ENCODE measurements at places on chromosomes 7 and 10.
A peak's percentile ranks its signal among the peaks of the same experiment; 100 is the strongest.

- no peak for DNase-seq
Measured at GRCh38 chr10:24481241-24481640, 242.4 kb downstream of the ARHGAP21 start.

DNA sequence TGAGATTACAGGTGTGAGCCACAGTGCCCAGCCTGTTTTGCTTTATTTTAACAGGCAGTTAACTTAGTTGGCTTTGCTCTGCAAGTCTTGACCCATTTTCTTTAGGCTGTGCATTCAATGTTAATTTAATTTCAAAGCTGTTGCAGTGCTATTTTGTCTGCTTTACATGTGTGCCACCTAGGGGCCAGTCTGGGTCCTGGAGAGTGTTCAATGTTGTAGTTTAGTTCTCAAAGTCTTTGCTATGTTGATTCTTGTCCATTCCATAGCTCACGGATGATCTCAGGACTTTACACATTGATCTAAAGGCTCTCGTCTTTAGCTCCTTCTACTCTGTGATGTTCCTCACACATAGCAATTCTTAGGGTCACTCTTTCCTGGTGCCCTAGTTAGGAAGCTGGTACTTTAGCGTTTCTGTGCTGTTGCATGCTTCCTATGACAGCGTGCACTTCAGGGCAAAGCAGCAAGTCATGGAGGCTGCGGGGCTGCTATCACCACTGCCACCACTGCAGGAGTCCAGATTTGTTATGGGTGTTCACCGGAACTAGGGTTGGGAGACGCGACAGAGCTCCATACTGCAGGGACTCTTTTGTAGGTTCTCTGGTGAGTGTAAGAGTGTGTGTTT lies 16.4 kb upstream of the ABCA13 start:
- peak; percentile 51 for DNase-seq

DNA sequence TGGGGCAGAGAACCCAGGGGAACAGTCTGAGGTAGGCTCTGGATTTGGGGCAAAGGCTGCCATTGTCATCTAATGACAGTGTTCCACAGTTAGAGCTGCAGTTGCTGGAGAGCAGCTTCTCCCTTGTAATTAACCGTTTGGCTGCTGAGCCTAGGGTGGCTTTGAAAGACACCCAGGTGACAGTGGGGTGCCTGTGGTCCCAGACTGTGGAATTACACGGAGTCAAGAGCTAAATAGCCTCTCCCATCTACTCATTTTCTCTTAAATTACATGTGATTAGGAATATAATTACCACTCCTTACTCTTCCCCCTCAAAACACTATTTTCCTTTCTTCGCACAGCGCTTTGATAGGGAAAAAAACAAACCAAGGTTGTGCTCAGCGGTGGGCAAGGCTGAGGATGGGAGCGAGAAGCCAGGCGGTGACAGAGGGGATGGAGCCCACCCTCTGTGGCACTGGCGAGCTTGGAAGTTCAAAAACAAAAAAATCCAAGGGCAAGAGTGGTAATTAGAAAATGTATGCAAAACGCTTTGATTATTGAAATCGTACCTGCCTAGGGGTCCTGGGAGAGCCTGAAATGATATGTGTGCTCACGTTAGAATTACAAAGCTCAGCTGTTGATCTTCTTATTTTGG lies 44.1 kb downstream of the BAMBI start:
- DNase-seq: no peak

DNA sequence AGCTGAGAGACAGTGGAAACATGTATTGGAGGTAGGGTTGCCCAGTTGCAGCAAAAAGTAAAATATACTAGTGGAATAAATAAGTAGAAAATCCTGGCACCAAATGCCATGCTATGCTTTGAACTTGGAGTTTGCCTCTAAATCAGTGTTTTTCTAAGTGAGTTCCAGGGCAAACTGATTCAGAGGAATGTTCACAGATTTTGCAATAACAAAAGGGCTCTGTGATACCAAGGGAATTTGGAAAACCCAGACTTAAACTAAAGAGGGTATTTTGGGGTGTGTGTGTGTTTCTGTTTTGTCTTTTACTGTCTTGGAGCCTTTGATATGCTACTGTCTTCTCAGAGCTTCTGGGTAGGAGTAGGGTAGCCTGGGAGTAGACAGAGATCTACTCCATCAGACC lies 39.9 kb downstream of the SLC26A4 start:
- DNase-seq: no peak

- DNase-seq: no peak
Measured at GRCh38 chr10:106573106-106573505, 591.4 kb downstream of the SORCS1 start.

- DNase-seq: no peak
Measured at GRCh38 chr10:58647376-58648112, 134.9 kb downstream of the BICC1 start.

DNA sequence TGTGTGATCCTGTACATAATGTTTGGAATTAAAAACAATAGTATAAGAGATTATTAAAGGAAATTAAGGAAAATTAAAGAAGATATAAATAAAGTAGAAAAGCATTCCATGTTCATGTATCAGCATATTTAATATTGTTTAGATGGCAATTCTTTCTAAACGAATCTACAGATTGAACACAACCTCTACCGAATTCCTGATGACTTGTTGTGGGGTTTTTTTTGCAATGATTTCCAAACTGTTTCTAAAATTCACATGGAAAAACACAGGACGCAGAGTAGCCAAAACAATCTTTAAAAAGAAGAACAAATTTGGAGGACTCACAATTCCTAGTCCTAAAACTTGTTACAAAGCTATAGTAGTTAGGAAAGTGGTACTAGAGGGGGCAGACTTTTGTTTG lies 573.4 kb upstream of the IGFBP3 start:
- no peak for DNase-seq

DNA sequence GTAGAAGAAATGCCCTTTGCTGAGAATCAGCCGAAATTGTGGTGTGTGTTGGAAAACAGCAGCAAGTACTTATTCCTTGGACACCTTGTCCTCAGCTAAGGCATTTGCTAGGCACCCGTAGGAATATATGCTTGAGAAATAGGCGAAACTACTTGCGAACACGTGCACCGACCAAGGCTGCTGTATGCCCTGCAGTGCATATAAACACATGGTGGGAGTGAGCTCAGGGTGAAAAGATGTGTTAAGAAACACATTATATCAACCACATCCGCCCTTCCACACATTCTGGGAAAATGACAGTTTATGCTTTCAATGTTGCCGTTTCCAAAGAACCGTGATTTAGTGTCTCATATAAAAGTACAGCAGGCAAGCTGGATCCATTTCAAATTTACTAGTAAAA lies 199.2 kb downstream of the JCAD start:
- no peak for DNase-seq

GRCh38 chr7:18872344-18872743 lies 245.1 kb downstream of the TWIST1 start:
- no peak for DNase-seq

GRCh38 chr10:78572565-78572964 lies 496.2 kb upstream of the ZMIZ1 start:
- no peak for DNase-seq

DNA sequence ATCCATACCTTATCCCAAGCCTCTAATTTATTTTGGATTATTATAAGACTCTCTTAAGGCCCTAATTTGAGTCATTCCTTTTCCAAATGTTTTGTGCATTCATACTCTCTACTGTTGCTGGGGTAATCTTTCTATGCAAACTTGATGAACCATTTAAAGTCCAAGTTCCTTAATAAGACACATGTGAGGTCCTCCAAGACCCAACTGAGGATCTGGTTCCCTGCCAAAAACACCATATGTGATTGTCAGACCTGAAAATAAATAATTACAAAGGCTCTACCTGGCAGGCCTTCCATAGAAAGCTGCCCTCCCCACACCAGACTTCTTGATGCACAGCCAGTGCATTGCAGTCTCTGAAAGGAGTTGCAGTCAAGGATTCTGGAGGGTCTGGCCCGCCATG lies 257.9 kb upstream of the AKR1E2 start:
- no peak for DNase-seq

DNA sequence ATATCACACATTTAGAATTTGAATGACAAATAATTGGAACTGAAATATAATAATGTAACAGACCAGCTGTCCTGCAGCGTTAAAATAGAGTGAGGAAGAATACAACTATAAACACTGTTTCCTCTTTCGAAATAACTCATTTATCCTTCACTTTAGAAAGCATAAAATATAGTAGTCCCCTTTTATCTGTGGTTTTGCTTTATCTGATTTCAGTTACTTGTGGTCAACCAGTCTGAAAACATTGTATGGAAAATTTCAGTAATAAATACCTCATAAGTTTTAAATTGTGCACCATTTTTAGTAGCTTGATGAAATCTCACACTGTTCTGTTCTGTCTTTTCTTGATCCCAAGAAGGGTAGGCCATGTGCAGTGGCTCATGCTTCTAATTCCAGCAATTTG lies 31.7 kb downstream of the POLR1F start:
- DNase-seq: no peak

DNA sequence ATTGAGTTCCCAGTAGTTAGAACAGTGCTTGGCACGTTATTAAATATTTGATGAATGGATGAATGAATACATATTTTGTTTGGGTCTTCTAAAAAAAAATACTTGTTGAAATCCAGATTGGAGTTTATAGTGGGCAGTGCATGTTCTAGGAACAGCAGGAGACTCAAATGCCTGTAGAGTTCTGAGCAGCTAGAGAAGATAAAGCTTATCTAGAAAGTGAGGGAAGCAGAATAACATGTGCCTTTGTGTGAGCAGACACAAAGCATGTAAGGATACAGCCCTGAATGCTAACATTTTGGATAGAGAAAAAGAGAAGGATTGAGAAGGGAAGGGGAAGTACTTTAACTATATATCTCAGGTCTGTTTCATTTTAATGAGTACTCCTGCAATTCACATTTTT lies 71.9 kb downstream of the SRI start:
- DNase-seq: no peak

GRCh38 chr7:50730446-50731400 lies 52.0 kb downstream of the GRB10 start:
- no peak for DNase-seq

- DNase-seq: peak; percentile 27
Measured at GRCh38 chr10:54800741-54801421, at the start of gene PCDH15. TSS of gene PCDH15 (minus strand) at chr10:54801231. CDS start at chr10:54664262, 136,969 bp downstream.

GRCh38 chr10:57979491-57979890 lies 288.2 kb downstream of the IPMK start:
- DNase-seq: no peak

DNA sequence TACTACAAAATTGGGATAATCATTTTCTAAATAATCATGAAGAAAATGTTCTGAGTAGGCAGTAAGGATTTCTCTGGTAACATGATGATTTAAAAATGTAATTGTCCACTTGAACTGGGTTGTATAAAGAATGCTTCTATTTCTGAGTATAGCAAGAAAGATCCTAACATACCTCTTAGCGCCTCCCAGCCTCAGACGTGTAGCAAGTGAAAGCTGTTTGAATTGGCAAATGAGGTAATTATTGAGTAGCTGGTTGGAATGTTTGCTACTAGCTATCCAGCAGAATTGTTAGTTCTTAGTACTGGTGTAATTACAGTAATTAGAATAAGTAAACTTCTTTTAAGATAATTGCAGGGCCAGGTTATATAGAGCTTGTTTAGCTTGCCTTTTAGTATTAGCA lies 47.9 kb downstream of the SEPTIN7 start:
- no peak for DNase-seq

DNA sequence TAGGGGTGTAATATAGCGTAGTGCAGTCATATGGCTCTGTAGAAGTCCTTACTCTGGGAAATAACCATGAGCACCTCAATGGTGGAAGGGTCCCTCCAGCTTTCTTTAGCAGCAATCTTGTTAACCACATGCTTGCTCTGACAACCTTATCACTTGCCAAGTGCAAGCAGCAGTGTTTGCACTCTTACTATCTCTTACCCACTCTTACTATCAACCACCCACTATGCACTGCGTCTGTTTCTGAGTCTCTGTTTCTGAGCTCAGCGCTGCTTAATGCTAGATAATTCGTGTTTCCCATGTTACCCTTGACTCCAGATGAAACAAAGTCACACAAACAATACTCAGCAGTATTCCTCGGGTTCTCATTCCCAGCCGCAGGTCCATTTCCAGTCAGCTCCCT lies 433.7 kb upstream of the PFKP start:
- no peak for DNase-seq

- DNase-seq: no peak
Measured at GRCh38 chr7:55903985-55904759, 16.9 kb downstream of the ZNF713 start.

DNA sequence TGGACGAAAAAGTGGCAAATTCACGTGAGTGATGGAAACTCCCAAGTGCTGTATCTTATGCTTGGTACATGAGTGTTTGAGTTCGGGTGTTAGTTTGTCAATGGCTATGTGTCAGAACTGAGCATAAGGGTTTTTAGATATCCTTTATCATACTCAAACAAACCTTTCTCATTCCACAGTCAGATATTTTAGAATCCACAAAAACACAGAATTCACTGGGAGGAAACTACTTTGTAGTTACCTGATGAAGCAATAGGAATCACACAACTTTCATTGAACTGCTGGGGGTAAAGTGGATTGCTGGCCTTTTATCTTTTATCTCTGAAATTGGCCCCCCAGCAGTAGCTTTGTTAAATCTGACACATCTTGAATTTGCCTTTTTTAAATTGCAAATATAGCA lies 64.0 kb downstream of the DKK1 start:
- DNase-seq: no peak

DNA sequence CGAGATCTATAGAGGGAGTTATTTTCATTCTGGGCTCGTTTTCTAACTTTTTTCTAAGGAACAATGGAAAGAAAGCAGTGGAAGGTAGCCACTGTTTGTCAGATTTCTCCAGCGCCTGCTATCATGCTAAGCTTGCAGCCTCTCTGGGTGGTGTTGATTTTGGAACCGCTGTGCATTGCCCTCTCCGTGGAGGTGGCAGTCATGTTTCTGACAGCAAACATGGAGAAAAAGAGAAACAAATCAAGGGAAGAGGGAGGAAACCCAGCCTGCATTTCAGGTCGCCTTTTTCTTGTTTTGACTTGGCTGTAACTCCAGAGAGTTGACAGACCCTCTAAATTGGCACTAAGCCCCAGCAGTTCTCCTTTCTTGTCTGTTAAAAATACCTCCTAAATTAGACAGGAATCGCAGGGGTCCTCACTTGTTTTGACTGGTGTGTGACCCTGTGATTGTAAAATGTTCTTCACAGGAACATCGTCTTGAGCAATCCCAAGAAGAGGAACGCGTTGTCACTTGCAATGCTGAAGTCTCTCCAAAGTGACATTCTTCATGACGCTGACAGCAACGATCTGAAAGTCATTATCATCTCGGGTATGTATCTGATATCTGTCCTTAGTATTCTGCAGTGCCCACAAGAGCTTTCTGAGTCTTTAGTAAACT lies 4.8 kb downstream of the ECHDC3 start:
- no peak for DNase-seq

- no peak for DNase-seq
Measured at GRCh38 chr10:69766161-69766910, 35.4 kb upstream of the COL13A1 start.

Data from LNCaP clone FGC (cell line).